ENCODE measurements at places on chromosomes 1 and 21. TPM values are rescaled to one million over a fixed set of nuclear protein-coding genes. Genes with fewer than 3 reads are reported as not detected.

- no peaks in the 10 kb centered on the region for H3K4me1 ChIP-seq
- H3K27ac ChIP-seq: peak overlapping the region; percentile 30
- H3K36me3 ChIP-seq: peaks cover 5% of the 10 kb centered on the region
- H3K4me3 ChIP-seq: no peak overlapping the region
- no peak for DNase-seq
Measured at GRCh38 chr21:44630440-44630839, 3.5 kb downstream of the KRTAP10-9 start.

Gene F11R
- 3.5 TPM for total RNA-seq

DNA sequence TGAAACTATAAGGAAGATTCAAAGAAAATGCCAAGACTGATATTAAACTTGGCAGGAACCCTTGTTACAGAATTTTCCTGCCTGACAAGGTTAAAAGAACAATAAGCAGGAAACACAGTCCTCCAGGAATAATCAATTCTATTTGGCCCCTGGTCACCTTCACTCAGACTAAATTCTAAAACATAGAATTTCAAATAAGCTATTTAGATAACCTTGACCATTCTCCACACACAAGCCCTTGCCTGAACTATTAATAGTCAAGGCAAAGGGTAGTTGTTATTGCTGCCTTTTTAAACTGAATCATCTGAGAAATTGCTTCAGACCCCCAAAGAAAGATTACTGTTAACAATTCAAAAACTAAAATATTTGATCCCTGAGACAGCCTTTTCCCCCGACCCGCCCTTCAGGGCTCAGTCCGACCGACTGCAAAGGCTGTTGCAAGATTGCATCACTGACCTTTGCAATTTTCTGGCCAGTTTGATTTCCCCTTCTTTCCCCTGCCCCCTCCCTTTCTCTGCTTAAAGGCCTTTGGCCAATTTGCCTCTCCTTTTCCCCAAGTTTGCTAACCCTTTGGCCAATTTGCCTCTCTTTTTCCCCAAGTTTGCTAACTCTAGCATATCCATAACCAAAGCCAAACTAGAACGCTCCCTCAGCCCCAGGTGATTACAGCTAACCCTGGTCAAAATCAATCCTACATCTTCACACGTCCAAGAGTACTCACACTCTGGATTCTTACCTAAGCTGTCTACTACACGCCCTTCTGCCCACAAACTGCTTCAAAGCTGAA is 1.4 kb upstream of the G0S2 start:
- DNase-seq: no peak
- H3K4me3 ChIP-seq: peak overlapping the region; percentile 36
- no peak overlapping the region for H3K27ac ChIP-seq
- peaks cover 96% of the 10 kb centered on the region for H3K27me3 ChIP-seq

Gene CAPN8
- total RNA-seq: not detected

- no peak overlapping the region for H3K27ac ChIP-seq
- H3K36me3 ChIP-seq: no peaks in the 10 kb centered on the region
- H3K27me3 ChIP-seq: no peaks in the 10 kb centered on the region
- H3K4me1 ChIP-seq: peaks cover 69% of the 10 kb centered on the region
- H3K4me3 ChIP-seq: peak overlapping the region; percentile 52
Measured at GRCh38 chr1:183027791-183028190, 4.6 kb downstream of the LAMC1 start.

- no peaks in the 10 kb centered on the region for H3K27me3 ChIP-seq
- no peaks in the 10 kb centered on the region for H3K36me3 ChIP-seq
- H3K27ac ChIP-seq: no peak overlapping the region
- H3K4me3 ChIP-seq: no peak overlapping the region
- peaks cover 16% of the 10 kb centered on the region for H3K4me1 ChIP-seq
- no peak for DNase-seq
Measured at GRCh38 chr21:38930066-38930465, 124.3 kb downstream of the ETS2 start.

DNA sequence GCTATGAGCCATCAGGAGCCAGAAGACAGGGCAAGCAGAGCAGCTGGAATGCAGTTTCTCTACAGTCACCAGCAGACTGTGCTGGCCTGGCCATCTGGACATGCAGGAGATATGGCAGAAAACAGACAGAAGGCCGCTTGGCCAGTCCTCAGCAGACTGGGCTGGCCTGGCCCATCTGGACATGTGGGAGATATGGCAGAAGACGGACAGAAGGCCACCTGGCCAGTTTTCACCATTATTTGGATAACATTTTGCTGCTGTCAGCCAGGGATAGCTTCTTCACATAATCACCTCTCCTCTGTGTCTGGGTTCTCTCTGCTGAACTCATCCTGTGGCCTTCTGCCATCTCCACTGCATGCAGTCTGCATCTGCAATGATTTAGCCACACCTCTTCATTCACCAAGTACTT is 25.0 kb upstream of the CACYBP start:
- no peak overlapping the region for H3K4me3 ChIP-seq
- H3K4me1 ChIP-seq: no peaks in the 10 kb centered on the region
- no peak for DNase-seq
- no peak overlapping the region for H3K27ac ChIP-seq
- H3K27me3 ChIP-seq: no peaks in the 10 kb centered on the region
- no peaks in the 10 kb centered on the region for H3K36me3 ChIP-seq

Measured in neural crest cell (in vitro differentiated cells).